Stimulated activated CD4-positive, alpha-beta T cell treated with anti-CD3 and anti-CD28 coated beads, Interleukin-1b, Interleukin-23, amount 100 ng/mL, for 4 hours (primary cell): ENCODE measurements at places on chromosomes 5 and 9.

DNA sequence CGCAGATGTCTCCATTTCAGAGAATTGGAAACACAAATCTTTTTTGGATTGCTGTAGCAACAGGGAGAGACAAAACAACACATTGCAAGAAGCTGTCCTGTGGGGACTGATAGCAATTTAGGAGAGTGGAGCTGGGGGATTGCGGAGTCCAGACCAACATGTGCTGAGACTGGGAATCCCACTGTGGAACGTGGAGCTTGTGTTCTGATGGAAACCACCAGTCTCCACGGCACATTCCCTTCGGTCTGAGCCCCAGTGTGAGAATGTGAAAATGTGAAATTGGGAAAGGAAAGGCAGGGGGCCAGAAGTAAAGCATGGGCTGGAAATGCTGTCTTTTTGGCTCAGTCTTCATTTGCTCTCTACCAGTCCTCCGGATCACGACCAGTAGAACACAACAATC is 348.8 kb upstream of the TNC start:
- no peak for DNase-seq

DNA sequence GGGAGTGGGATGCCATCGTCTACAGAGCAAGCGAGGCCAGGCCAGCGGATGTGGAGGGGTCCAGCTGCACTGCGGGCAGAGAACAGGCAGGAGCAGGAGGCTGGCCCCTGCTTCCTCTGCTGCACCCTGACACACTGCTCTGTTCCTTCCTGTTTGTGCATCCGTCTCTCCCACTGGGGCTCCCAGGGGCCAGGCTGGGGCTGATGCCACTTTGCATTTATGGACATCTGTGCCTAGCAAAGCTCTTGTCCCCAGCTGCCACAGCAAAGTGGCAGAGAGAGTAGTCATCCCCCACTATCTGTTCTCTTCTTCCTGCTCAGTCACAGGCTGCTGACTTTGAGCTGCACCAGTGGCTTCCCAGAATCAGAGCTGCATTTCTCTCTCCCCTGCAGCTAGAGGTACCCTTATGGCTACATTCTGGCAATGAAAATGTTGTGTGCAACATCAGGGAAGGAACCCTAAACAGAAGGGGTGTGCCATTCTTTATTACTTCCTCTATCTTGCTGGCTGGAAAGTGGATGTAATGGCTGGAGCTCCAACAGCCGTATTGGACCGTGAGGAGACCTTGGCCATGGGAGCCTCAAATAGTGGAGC is 4.2 kb upstream of the NINJ1 start:
- no peak for DNase-seq

GRCh38 chr9:115209601-115210306 is 91.8 kb upstream of the TNC start:
- DNase-seq: no peak

DNA sequence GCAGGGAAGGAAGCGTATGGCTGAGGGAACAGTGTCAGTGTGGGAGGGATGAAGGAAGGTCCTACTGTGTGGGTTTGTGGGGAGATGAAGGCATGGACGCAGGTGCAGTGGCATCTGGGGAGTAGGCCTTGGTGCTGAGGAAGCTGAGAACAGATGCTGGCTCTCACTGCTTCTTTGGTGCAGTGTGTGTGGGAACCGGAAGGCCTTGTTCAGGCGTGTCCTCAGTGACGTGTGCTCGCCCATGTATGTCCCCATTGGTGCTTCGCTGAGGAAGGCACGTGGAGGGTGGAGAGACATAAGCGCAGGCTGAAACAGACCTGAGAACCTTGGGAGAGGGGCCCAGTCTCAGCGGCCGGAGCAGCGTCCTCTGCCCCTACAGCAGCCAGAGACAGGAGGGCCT is 18.7 kb downstream of the ADAMTS13 start:
- no peak for DNase-seq

DNA sequence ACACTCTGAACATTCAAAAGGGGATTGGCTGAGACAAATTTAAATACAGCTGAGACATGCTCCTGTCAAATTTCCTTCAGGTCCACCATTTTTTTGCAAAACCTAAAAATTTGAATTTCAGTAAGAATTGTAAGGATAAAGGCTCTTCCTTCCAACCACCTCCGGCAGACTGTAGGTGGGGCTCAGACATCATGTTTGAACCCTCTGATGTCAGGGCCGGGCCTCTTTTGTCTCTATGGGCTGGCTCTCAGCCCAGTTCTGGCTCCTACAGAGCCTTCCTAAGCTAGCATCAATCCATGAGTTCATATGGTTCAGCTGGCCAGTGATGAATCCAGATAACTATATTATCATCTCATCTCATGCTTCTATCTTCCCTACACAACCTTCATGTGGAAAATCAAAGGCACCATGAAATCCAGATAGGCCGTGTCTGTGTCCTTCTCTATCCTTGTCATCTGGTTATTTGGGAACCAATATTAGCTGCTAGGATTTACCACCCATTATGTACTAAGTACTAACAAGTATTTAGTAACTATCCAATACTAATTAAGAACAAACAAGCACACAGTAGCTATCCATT is 44.2 kb downstream of the NIPSNAP3B start:
- no peak for DNase-seq

DNA sequence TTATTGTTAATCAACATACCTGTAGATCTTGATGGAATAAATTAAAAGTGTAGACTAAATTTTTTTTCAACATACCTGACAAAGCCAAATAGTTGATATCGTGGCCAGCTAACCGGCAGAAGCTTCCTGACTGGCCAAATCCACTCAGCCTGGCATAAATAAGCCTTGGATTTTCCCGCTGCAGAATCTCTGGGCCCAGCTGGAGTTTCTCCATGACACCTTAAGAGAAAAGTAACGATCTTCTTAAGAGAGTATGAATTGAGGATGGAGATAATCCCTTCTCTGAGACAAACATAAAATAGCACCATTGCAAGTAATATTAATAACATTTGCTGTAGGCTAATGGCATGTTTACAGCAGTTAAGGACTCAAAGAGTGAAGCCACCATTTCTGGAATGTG is 2.2 kb downstream of the AMACR start:
- no peak for DNase-seq
